Stimulated activated CD8-positive, alpha-beta memory T cell treated with anti-CD3 and anti-CD28 coated beads, Interleukin-4, amount 100 ng/mL, for 24 hours (primary cell): ENCODE measurements at places on chromosomes 16 and 17.

DNA sequence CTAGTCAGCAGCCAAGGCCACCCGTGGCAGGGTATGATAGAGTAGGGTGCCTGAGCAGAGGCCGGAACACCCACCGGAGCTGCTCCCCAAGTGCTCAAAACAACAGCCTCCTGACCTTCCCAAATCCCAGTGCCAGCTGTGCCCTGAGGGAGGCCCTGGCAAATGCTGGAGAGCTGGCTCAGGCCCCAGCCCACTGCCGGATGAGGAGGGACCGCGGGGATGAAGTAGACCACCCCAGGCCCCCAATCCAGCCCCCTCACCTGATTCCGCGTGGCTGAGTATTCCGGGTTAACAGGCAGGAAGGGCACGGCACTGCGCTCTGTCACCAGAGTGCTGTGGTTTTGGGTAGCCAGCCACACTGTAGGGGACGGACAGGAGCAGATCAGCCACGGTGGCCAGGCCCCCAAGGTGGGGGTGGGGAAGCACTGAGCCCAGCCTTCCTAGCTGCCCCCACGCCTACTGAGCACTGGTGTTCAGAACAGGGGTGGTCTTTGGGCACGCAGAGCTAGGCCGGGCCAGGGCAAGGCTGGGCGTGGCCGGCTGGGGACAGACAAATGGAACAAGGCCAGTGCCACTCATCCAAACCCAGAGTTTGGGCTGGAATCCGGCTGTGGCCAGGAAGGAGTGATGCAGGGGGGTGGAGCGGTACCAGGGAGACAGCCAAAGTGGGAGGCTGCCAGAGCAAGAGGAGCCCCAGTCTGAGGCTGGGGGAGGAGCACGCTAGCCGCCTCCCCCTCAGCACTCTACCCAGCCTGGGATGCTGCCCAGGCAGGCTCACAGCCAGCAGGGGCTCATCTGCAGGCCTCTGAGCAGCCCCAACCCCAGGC lies 9.1 kb downstream of the TP53I13 start:
- no peak for DNase-seq

DNA sequence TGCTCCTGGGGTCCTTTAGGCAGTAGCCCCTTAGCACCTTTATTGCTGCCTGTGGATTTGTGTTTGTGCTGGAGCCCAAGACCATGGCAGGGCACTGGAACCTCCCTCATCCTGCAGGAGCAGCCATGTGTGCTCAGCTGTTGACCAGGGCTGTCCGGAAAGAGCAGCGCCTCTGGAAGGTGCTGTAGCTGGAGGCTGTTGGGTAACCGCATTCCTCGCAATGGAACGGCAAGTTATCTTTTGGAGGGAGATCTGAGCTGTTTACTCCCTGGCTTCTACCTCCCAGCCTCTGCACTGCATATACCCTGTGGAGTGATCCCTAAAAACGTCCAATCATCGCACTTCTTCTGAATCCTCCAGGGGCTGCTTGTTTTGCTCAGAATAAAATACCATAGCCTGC lies 291.0 kb downstream of the SNX29 start:
- no peak for DNase-seq

- no peak for DNase-seq
These were observed 11.1 kb downstream of the NR1D1 start for GRCh38 chr17:40089077-40089895.

DNA sequence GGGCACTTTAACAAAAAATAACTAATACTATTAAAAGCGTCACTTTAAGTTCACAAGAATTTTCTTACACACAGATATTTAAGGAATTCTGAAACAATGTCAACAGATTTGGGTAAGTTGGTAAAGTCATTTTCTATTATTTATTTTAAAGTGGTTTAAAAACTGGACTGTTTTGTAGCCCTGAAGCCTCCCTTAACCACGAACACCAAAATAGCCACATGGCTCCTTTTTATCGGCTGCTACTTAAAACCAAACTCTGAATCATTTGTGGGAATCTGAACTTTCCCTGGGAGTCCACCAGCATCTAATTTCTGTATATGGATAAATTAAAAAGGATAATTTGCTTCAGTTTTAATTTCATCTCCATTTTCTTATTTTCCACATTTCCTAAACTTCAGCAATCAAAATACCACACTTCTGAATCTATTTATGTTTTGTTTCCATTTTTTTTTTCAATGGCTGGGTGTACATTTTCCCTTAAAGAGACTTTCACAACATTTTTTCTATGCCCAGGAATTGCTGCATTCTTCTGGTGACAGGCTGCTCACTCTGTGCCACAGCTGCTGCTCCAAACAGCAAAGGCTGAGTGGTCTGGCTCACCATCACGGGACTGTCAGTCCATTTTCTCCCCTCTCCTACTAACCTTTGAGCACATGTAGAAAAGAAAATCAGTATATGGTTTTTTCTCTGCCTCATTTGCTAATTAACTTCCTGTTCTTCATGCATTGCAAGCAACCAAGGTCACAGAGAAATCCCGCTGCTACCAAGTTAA lies 255.5 kb upstream of the KCNJ16 start:
- DNase-seq, result no peak

GRCh38 chr17:79188048-79188447 lies 113.4 kb downstream of the ENGASE start:
- DNase-seq, result no peak

GRCh38 chr16:12531937-12532336 lies 271.8 kb downstream of the CPPED1 start:
- DNase-seq, result no peak

- no peak for DNase-seq
These were observed 14.0 kb upstream of the SPHK1 start for GRCh38 chr17:76370261-76370993.

- DNase-seq, result peak; percentile 38
These were observed 26.5 kb upstream of the ADGRG1 start for GRCh38 chr16:57601801-57602478.

DNA sequence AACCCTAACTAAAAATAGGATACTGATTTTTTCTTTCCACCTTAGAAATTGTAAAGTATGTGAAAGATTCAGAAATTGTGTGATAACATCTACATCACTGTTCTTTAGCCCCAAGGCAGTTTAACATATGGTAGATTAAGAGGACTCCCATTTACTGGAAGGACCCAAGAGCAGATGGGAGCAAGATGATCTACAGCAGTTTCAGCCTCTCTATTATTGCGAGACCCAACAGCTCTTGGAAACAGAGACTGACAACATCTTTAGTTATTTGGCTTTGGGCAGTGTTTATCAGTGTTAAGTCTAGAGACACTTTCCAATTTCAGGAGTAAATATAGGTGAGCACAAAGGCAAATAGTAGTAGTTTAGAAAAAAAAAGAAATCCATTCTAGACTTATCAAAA lies 124.9 kb upstream of the CORO6 start:
- no peak for DNase-seq

DNA sequence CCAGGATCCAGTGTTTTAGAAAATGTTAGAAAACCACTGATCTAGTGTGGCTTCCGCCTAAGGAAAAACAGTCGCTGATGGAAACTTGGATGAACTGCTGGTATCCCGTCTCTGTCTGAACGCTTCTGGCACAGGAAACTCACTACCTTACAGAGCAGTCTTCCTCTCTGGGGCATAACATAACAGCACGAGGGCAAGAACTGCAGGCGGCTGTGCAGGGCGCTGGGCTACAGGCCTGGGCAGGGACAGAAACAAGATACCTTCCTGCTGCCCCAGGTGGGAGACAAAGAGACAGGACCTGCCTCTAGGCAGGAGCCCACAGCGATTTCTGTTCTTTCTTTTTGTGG lies 10.5 kb downstream of the MXRA7 start:
- no peak for DNase-seq

DNA sequence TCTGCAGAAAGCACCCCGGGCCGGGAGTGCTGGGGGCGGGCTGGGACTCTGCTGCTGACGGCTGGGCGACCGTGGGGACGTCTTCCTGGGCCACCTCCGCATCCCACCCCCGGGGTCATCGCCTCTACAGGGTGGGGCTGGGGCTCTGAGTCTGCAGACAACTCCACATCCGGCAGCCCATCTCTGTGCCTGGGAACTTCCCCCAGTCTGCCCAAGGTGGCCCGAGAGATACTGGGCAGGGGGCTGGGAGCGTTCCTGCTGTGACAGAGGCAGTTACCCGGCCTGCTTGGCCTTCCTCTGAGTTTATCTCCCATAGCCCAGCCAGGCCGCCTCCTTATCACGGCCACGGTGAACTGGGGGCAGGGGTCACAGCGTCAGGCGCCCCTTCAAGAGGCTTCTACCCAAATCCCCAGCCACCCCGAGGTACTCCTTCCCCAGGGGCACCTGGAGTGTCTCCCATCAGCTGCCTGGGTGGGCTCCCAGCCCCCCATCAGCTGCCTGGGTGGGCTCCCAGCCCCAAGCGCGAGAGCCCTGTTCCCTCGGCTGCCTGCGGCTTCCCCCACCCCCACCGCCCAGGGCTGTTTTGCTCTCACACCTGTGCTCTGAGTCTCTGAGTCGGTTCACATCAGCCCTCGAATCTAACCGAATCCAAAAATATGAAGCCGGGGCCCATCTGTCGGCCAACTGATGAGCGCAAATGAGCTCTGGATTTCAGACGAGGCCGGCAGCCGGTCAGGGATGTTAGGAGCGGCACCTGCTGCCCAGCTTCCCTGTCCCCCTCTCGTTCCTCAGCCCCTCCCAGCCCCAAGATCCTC lies 15.6 kb upstream of the CBFA2T3 start:
- no peak for DNase-seq

GRCh38 chr17:73924909-73925186 lies 278.6 kb upstream of the RPL38 start:
- DNase-seq, result no peak

DNA sequence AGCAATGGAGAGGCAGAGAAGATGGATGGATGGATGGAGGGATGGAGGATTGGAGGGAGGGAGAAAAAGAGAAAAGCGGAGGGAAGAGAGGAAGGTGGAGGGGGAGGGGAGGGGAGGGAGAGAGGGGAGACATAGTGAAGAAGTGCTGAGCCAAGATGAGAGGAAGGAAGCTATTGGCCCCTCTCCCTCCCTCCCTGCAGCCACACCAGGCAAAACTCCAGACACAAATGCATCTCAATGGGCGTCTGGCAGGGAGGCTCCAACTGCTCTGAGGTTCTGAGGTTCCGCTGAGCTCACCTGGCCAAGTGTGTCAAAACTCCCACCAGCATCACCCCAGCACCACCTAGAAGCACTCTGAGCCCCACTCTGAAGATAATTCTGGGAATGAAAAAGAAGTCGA lies 26.9 kb upstream of the PHB1 start:
- no peak for DNase-seq

GRCh38 chr17:40850293-40850972 lies 16.6 kb downstream of the KRT12 start:
- DNase-seq, result no peak

- no peak for DNase-seq
These were observed 35.3 kb downstream of the HIC1 start for GRCh38 chr17:2090210-2090641.

DNA sequence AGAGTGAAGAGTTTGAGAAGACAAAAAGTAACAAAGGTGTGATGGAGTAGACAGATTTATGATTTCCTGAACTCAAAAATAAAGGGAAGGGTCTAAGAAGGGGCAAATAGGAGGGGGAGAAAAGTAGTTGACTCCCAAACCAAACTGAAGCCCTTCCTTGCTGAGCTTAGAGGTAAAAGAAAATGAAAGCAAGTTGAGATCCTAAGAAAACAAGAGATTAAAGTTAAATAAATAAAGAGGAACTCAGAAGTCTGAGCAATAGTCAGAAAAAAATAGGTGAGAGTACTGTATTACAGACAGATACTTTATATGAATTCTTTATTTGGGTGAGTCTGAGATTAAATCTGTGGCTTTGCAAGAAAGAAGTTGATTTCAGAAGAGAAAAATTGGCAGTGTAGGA lies 3.3 kb upstream of the PSMD12 start:
- DNase-seq, result no peak

DNA sequence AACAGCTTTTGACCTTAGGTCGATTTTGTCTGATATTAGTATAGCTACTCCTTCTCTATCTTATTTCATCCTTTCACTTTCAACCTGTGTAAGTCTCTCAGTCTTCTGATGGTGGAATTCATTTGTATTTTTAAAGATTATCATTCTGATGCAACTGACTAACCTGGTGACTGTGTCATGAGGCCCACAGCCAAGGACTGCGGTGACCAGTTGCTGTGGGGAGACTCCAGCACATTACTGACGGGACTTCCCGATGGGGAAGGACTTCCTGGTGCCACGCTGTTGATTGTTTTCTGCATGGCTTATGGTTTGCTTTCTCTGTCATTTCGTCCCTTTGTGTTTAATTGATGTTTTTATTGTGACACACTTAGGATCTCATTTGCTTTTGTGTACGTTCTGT lies 34.2 kb downstream of the RMI2 start:
- no peak for DNase-seq

GRCh38 chr17:46178550-46179214 lies 14.5 kb downstream of the KANSL1 start:
- DNase-seq, result no peak

- DNase-seq, result no peak
These were observed 2.0 kb upstream of the ELMO3 start for GRCh38 chr16:67196881-67197280.

GRCh38 chr16:51393381-51394005 lies 242.4 kb upstream of the SALL1 start:
- DNase-seq, result no peak

DNA sequence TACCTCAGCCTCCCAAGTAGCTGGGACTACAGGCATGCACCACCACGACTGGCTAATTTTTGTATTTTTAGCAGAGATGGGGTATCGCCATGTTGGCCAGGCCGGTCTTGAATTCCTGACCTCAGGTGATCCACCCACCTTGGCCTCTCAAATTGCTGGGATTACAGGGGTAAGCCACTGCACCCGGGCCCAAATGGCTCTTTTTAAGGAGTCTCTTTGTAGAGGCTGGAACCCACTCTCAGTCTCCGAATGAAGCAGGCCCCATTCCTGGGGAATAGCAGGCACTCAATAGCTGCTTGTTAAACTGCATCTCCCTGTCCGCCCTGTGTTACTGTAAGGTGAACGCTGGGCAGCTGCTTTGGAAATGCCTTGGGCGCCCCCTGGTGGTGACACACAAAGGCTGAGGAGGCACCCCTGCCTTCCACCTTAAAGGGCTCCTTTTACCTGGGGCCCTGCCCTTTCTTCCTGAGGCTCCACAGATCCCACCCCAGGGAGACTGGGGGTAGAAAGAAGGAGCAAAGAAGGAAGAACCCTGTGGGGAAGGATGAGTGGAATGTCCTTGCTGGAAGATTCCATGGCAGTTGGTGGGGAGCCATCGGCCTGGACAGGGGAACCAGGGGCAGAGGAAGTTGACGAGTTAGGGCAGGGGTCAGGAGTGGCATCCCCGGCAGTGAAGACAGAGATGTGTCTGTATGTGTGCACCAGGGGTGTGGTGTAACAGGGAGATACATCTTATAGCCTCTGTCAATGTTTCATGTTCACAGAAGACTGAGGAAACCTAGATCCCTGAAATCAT lies 6.1 kb upstream of the SP2 start:
- peak; percentile 84 for DNase-seq

- DNase-seq, result peak; percentile 15
These were observed 18.0 kb upstream of the ASGR2 start for GRCh38 chr17:7132511-7133094.

- DNase-seq, result no peak
These were observed 3.8 kb upstream of the VAC14 start for GRCh38 chr16:70804734-70805169.

DNA sequence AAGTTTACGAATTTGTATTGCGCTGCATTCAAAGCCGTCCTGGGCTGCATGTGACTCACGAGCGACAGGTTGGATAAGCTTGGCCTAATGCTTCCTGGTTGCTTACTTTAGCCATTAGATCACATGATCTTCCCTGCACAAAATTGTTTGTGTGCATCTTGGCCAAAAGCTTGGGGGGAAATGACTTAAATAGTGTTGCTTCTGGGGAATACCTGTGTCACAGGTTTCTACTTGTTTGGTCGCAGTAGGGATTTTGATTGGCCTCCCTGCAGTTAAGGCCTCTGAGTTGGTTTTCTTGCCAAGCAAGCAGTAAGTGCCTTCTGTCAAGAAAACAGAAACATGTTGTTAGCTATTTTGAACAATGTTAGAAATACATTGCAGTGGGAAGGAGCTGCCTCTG lies 39.6 kb upstream of the DUSP14 start:
- DNase-seq, result no peak
